Osteocyte (in vitro differentiated cells): ENCODE measurements at places on chromosomes 1 and 21.

DNA sequence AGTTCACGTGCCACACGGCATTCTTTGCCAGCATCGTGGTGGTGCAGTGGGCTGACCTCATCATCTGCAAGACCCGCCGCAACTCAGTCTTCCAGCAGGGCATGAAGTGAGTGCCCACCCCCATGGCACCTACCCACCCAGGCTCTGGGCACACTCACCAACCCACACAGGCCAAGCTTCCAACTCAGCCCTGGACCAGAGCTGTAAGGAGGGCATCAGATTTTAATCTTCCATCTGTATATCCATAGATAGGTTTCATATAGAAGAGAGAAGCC, 14.5 kb upstream of the ATP1A4 start:
- peaks cover 46% of the 10 kb centered on the region for H3K27me3 ChIP-seq
- no peak overlapping the region for H3K27ac ChIP-seq
- H3K36me3 ChIP-seq, result no peaks in the 10 kb centered on the region
- H3K4me3 ChIP-seq, result no peak overlapping the region

GRCh38 chr1:16464917-16465625, 24.5 kb downstream of the NECAP2 start:
- peak overlapping the region; percentile 18 for H3K27ac ChIP-seq
- no peaks in the 10 kb centered on the region for H3K27me3 ChIP-seq
- H3K4me3 ChIP-seq, result no peak overlapping the region
- DNase-seq, result no peak
- H3K4me1 ChIP-seq, result no peaks in the 10 kb centered on the region

DNA sequence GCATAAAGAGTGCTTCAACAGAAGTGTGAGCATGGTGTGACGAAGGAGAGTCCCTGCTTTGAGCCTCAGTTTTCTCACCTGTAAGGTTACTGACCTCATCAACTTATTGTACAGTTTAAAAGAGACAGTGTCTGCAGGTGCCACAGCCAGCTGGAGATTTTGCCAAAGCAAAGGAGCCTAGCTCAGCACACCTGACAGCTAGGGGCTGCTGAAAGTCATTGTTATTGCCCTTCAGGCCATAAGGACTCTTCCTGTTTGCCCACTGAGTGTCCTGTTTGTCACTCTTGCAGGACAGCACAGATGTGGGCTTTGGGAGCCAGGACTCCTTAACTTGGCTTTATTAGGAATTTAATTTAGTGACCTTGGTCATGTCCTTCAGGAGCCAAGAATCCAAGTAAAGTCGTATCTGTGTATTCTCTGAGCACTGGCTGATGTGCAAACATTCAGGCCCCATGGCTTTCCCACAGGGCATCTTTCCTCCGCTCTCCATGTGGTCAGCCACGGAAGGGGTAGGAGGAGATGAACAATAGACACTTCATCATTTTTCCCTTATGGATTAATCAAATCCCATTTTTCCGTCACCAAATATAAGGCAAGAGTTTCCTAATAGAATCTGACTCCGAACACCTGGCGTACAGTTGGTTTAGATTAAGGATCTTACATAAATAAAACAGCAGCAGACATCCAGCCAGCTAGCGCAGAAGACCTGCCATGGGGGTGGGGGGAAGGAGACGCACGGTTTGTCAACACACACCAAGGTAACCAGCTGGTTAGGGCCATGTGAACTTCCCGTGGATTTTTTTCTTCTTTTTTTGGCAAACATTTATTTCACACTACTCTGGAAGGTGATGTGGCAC, 43.1 kb upstream of the KANK4 start:
- no peaks in the 10 kb centered on the region for H3K36me3 ChIP-seq
- peaks cover 9% of the 10 kb centered on the region for H3K4me1 ChIP-seq
- H3K27me3 ChIP-seq, result peaks cover 28% of the 10 kb centered on the region
- no peak overlapping the region for H3K27ac ChIP-seq

- H3K4me3 ChIP-seq, result no peak overlapping the region
- no peaks in the 10 kb centered on the region for H3K4me1 ChIP-seq
- H3K27me3 ChIP-seq, result no peaks in the 10 kb centered on the region
- no peaks in the 10 kb centered on the region for H3K36me3 ChIP-seq
Measured at GRCh38 chr1:183223467-183223866, 37.4 kb downstream of the LAMC2 start.

GRCh38 chr1:174700775-174701174, 253.0 kb downstream of the GPR52 start:
- peaks cover 9% of the 10 kb centered on the region for H3K4me1 ChIP-seq
- no peak overlapping the region for H3K27ac ChIP-seq
- H3K4me3 ChIP-seq, result no peak overlapping the region
- H3K27me3 ChIP-seq, result no peaks in the 10 kb centered on the region

GRCh38 chr1:182687361-182687760, 3.0 kb upstream of the RGS8 start:
- H3K27ac ChIP-seq, result no peak overlapping the region
- H3K27me3 ChIP-seq, result peaks cover 21% of the 10 kb centered on the region
- no peaks in the 10 kb centered on the region for H3K36me3 ChIP-seq
- no peak for DNase-seq

GRCh38 chr1:13799502-13800283, 99.7 kb downstream of the PRDM2 start:
- H3K4me3 ChIP-seq, result no peak overlapping the region
- H3K36me3 ChIP-seq, result peaks cover 10% of the 10 kb centered on the region
- no peaks in the 10 kb centered on the region for H3K4me1 ChIP-seq

DNA sequence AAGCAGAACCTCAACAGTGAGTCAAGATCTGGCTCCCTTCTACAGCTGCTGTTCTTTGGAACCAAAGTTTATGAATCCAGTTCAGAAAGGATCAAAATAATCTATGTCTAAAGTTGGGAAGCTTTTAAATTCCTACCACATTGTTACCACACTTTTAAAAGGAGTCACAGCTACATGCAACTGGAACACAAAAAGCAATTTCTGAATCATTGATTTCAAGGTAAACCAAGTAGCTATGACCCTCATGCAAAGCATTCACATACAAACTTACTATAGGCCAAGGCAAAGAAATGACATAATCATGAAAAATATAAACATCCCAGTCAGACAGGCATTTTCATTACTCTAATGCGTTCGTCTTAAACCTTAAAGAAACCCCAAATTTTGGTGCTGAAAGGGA, 3.5 kb downstream of the SIPA1L2 start:
- no peak overlapping the region for H3K4me3 ChIP-seq
- H3K27ac ChIP-seq, result no peak overlapping the region
- no peak for DNase-seq
- H3K27me3 ChIP-seq, result no peaks in the 10 kb centered on the region
- no peaks in the 10 kb centered on the region for H3K36me3 ChIP-seq
- H3K4me1 ChIP-seq, result peaks cover 44% of the 10 kb centered on the region

DNA sequence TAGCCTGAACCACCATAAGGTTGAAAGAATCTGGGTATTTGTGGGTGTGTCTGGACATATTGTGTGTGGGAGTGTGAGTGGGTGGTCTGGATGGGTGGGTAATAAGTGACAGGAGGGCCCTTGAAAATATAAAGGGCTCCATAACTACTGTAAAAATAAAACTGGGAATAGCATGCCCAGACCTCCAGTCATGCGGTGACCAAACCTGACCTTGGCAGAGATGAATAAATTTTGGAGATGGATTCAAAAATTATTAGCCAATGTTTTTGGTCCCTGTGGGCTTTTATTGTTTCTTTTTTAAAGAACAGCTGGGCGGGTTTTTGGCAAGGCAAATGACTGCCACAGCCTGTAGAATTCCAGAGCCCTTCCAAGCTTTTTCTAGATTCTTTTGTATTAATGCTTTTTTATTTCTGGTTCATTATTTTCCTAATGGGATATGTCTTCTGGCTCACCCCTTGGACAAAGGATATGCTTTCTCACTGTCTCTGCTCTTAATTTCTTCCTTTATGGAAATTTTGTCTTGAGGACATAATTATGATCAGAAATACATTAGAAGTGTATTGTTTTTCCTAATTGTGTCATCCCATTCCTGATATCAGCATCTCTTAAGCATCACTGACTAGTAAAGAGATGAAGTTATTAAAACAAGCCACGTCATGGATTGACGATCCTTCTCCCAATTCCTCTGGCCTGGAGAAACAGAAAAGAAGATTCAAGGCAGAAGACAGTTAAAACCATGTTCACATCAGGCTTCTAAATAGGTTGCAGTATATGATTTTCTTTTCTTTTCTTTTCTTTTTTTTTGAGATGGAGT, 69.5 kb downstream of the NTMT2 start:
- no peaks in the 10 kb centered on the region for H3K27me3 ChIP-seq
- no peaks in the 10 kb centered on the region for H3K36me3 ChIP-seq
- peaks cover 27% of the 10 kb centered on the region for H3K4me1 ChIP-seq
- H3K27ac ChIP-seq, result peak overlapping the region; percentile 68
- no peak overlapping the region for H3K4me3 ChIP-seq
- DNase-seq, result no peak

- H3K4me3 ChIP-seq, result no peak overlapping the region
- peaks cover 4% of the 10 kb centered on the region for H3K36me3 ChIP-seq
- no peak for DNase-seq
- no peaks in the 10 kb centered on the region for H3K27me3 ChIP-seq
- H3K4me1 ChIP-seq, result peaks cover 20% of the 10 kb centered on the region
Measured at GRCh38 chr1:233081735-233082134, 131.3 kb downstream of the NTPCR start.

DNA sequence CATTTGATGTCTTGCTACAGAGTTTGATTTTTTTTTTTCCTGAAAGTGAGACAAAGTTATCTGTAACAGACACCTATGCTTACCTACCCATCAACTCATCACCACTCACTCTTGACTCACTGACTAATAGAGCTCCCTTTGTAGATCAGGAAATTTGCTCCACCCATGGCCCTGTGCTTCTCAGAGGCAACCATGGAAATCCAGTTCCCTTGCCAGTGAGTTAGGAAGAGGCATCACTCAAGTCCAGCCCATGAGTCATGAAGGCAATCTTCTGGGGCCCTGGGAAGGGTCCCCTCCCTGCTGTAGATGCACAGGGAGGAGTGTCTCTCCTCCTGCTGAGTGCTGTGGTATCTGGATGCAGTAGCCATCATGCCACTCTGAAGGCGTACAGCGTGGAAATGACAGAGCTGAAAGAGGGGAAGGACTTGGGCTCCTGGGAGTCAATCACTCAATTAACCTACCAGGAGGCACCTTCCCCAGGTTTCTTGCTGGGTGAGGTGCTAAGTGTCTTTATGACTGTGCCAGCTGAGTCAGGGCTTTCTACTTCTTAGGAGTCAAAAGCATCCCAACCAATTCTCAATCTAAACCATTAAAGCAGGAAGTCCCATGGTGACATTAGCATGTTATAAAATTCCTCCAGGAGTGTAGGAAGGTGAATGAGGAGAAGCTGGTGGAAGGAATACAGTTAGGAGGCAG, 56.1 kb downstream of the DNTTIP2 start:
- H3K27me3 ChIP-seq, result no peaks in the 10 kb centered on the region
- no peak overlapping the region for H3K27ac ChIP-seq
- DNase-seq, result no peak
- H3K4me3 ChIP-seq, result no peak overlapping the region
- H3K36me3 ChIP-seq, result no peaks in the 10 kb centered on the region

DNA sequence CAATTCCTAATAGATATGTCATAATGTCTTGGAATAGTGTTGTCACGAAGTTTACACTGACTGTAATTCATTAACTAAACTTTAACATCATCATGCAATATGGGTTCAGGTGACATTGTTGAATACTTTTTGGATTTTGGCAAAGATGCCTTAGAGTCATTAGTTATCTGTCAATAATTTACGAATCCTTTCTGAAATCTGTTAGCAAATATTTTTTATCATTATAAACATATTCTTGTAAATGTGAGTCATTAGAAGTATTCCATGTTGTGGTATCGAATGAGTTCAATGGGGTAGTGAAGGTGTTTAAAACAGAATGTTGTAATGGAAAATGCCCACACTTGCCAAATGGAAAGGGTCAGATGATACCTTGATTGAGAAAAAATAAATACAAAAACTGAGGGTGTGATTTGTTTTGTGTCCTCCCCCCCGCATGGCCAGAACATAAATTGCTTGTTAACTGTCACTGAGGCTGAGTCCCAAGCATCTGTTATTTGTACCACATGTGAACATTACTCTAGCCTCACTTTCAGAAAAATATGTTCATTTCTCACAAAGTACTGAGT, 5.2 kb upstream of the NR5A2 start:
- DNase-seq, result peak; percentile 15
- no peaks in the 10 kb centered on the region for H3K4me1 ChIP-seq
- no peaks in the 10 kb centered on the region for H3K36me3 ChIP-seq
- no peak overlapping the region for H3K4me3 ChIP-seq
- no peak overlapping the region for H3K27ac ChIP-seq
- peaks cover 61% of the 10 kb centered on the region for H3K27me3 ChIP-seq

DNA sequence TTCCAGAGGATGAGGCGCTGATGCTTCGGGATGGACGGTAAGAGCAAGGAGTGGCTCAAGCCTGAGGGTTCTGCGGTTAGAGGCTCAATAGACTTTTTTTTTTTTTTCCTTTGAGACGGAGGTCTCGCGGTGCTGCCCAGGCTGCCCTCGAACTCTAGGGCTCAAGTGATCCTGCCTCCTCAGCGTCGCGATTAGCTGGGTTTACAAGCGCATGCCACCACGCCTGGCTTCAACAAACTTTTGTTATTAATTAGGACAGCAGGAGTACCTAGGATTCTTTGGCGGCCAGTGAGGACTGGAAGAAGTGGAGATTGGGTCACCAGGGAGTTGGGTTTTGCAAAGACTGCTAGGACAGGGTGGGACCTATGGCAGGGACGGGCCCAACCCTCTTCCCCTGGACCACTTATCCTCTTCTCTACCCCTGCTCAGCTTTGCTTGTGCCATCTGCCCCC, 587 bp downstream of the SCNM1 start:
- H3K4me3 ChIP-seq, result peak overlapping the region; percentile 98
- DNase-seq, result no peak
- no peaks in the 10 kb centered on the region for H3K27me3 ChIP-seq
- H3K27ac ChIP-seq, result peak overlapping the region; percentile 97
- peaks cover 17% of the 10 kb centered on the region for H3K36me3 ChIP-seq
- H3K4me1 ChIP-seq, result peaks cover 31% of the 10 kb centered on the region

DNA sequence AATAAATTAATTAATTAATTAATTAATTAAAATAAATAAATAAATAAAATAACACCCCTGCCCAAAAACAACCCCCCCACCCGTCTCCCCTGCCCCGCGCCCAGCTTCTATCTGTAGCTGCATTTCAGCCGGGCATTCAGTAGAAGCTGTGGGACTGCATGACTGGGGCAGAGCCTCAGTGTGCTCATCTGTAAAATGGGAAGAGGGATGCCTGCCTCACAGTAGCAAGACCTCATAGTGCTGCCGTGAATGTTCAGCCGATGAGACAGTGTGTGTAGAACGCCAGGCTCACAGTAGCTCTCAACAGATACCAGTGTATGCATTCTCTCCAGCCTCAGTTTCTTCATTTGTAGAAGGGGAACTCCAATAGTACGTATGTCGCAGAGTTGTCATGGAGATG, 8.7 kb downstream of the PADI4 start:
- no peak overlapping the region for H3K4me3 ChIP-seq
- no peak overlapping the region for H3K27ac ChIP-seq
- DNase-seq, result no peak
- H3K27me3 ChIP-seq, result peaks cover 3% of the 10 kb centered on the region

- no peak overlapping the region for H3K27ac ChIP-seq
- no peaks in the 10 kb centered on the region for H3K4me1 ChIP-seq
- H3K27me3 ChIP-seq, result no peaks in the 10 kb centered on the region
Measured at GRCh38 chr1:31346785-31347184, 26.1 kb downstream of the FABP3 start.
